HEK293T (cell line): ENCODE measurements at places on chromosomes 12 and 14.
A peak's percentile ranks its signal among the peaks of the same experiment; 100 is the strongest.

- DNase-seq, result no peak
Observed at GRCh38 chr14:87996291-87996592, 3.3 kb upstream of the GALC start.

- DNase-seq, result no peak
Observed at GRCh38 chr14:56044196-56044595, 74.0 kb upstream of the PELI2 start.

DNA sequence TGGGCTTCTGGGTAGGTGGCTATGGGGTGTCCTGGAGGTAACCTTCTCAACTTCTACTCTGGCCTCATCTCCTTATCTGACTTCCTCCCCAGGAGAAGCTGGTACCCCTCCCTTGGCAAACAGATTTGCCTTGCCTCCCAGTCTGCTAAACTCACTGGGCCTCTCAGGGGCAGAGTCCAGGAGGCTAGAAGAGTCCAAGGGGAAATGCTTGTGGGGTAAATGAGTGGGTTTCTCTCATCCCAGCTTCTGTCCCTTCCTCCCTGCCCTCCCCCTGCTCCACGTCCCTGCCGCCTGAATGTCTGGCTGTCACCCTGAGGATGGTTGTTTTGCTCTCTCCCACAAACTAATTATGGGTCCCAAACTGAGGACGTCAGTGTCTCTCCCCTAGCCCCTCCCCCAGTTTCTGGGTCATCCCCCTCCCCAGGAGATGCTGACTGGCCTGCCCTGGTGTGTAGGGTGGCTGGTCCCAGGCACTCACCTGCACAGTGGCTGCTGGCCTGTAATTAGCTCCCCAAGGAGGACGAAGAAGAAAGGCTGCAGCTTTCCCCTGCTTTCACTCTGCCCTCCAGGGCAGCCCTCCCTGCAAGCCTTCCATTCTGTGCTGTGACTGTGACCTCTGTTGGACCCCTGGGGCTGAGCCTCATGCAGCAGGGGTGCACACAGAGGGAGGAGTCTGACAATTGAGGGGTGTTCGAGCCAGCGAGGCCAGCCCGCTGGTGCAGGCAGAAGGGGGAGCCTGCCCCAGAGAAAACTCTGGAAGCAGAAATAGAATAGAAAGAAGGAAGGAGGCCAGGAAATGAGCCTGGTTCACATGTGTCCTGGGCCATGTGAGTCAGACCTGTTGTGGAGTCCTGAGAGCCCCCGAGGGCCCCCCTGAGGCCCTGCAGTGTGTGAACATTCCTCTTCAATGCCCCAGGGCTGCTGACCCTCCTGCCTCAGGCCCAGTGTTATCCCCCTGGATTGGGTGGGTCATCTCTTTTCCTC, at the start of gene LRP1-AS:
Gene LRP1-AS, minus strand, starts transcription at position 659 of the 984 bp plus-strand sequence.
- no peak for DNase-seq

DNA sequence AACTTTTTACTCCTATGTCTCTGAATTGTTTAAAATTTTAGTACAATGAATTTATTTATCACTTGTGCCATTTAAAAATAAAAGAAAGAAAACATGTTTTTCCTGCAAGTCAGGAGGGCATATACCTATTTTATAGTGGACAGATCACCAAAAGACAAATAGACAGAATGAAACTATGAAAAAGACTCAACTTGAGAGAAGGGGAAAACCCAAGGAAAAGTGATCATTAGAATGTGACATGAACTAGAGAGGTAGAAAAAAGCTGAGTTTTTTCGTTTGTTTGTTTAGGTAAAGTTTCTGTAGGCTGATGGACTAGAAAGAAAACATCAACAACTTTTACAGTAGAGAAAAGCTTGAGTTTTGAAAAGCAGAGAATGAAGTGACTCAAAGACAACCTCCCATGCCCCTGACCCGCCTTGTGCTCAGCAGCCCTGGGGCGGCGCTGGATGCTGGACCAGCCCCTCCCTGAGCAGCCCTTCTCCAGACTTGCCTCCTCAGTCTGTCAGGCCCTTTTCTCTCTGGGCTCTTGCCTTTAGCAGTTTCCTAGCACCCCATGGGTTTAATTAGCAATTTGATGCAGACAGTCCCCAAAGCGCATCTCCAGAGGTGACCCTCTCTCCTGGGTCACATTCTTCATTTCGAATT, 95.1 kb upstream of the ARID2 start:
- DNase-seq, result no peak

DNA sequence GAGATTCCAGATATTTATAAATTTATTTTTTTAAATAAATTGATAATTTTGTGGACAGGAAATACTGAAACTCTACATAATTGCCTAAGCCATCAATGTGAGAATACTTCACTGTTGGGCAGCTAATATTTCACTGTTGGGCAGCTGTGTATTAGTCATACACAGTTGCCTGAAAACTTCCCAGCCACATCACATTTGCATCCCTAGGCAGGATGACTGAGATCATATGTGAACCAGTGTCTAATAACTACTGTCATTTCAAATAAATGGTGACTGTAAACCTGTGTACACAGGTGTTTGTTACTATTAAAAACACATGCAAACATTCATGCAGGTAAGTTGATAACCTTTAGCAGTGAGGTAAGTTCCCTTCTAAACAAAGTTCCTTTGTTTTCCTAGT, 43.9 kb downstream of the TMTC3 start:
- no peak for DNase-seq

GRCh38 chr12:112164011-112164660, 38.8 kb downstream of the TRAFD1 start:
- DNase-seq, result no peak

DNA sequence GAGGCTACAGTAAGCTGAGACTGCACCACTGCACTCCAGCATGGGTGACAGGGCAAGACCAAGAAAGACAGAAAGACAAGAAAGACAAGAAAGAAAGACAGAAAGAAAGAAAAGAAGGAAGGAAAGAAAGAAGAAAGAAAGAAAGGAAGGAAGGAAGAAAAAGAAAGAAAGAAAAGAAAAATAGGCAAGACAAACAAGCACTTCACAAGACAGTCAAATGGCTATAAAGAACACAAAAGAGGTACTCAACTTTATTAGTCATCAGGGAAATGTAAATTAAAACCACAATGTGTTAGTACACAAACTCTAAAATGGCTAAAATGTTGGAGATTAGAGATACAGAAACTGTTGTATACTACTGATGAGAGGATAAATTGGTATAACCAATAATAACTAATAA, 6.6 kb downstream of the ATXN3 start:
- DNase-seq, result no peak

DNA sequence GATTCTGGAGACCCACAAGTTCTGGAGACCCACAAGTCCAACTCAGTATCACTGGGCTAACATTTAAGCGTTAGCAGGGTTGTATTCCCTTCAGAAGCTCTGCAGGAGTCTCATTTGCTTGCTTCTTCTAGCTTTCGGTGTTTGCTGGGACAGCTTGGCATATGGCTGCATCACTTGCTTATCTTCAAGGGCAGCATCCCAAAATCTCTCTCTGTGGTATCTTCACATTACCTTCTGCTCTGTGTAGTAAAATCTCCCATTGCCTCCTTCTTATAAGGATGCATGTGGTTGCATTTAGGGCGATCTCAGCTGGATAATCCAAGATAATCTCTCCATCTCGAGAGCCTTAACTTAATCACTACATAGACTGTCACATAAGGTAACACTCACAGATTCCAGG, 7.3 kb upstream of the CNTN1 start:
- DNase-seq, result no peak

- DNase-seq, result no peak
Observed at GRCh38 chr12:57851552-57851951, 5.0 kb upstream of the CTDSP2 start.

DNA sequence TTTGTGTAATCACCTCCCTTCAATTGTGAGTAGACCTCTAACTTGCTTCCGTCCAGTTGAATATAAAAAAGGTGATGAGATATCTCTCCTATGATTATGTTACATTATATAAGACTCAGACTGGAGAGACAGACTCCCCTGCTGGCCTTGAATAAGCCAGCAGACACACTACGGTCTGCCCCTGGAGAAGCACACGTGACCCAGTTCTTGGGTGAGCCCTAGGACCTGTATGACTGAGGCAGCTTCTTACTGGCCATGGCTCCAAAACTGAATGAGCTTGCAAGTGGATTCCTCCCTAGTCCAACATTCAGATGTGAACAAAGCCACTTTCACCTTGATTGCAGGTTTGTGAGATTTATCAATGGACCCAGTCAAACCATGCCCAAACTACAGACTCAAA, 427.9 kb upstream of the DCN start:
- no peak for DNase-seq

DNA sequence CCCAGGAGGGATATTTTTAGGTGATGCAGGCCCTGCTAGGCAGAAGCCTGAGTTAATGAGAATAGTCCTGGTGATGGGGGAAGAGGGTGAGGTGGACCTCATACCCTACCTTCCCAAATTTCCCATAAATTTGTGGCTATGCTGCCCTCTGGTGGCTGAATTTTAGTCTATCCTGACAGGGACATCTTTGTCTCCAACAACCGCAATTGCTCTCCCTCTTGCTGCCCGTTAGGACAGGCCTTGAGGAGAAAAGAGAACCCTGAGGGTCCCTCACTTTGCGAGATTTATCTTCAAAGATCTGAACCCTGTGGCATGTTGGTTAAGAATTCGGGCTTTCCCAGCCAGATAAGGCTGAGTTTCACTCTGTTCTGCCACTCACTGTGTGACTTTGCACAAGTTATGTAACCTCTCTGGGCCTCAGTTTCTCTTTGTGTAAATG, 9.8 kb upstream of the ZNF385A start:
- DNase-seq, result peak; percentile 66

GRCh38 chr12:101696251-101697196, 916 bp upstream of the CHPT1 start:
- DNase-seq, result no peak

DNA sequence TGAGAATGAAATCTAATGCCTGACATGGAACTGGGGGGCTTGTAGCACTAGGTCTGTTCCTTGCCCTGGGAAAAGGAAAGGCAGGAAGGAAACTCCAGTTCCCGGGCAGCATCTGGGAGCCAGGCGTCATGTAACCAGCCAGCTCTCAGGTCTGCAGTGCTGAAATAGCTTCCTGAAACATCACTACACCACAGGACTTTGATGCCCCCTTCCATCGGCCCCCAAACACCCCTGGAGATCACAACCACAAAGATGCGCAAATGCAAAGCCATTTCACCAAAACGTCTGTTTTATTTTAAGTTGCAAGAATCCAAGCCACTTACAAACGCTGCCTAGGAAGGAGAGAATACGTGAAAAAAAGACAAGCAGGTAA, 40.9 kb downstream of the KCTD10 start:
- no peak for DNase-seq

DNA sequence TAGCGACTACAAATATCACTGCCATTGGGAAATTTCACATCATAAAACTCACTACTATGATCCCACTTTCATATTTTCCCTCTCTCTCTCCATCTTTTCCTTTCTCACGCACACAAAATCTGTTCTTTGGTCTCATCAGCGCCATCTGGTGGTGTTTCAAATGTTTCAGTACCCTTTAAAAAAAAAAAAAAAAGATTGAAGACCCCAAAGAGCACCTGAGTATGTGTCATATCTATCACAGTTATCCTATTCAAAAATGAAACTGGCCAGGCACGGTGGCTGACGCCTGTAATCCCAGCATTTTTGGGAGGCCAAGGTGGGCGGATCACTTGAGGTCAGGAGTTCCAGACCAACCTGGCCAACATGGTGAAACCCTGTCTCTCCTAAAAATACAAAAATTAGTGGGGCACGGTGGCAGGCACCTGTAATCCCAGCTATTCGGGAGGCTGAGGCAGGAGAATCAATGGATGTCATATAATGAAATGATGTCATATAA, 72.4 kb downstream of the TTC9 start:
- DNase-seq, result peak; percentile 54

DNA sequence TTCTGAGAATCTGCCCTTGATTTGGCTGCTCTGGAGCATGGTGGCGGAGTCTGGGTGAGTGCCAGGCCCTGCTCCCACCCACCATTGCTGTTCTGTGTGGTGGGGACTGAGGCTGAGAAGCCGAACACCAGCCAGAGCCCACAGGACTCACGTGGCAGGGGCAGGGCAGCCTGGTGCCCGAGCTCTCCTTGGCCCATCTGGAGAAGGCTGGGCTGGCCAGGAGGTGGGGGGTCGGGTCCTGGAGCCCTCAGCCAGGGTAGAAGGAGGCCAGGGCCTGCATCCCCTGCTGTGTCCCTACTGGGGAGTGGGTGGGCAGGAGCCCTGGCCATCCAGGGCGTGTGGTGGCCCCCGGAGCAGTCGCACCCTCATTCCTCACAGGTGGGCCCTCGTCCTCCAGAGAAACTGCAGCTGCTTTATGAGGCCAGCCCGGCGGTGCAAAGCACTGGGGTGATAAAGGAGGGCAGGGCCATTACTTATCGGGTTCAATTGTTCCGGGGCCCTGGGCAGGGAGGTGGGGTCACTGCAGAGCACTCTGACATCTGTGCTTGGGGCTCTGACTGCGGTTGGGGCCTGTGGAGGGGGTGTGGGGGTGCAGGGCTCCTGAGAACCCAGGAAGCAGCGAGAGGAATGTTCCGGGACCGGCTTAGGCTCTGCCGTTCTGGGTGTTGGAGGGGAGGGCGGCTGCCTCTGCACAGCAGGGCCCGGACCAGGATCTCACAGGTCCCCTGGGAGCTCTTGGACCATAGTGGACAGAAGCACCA, 217.5 kb upstream of the C14orf180 start:
- DNase-seq, result no peak

- DNase-seq, result peak; percentile 79
Observed at GRCh38 chr14:70045844-70046535, 142.8 kb downstream of the SLC8A3 start.

DNA sequence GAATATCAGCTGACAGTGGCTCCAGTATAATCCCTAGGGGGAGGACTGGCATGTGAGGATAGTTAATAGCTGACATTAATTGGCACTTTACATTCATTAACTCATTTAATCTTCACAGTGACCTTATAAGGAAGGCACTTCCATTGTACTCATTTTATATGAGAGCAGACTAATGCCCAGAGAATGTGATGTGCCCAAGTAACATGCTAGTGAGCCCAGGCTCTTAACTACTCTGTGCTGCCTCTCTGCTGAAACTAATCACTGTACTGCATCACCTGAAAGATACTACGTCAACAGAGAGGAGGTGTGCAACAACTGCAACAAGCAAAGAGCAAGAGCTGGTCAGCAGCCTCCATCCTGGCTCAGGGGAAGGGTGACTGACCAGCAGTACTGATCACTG, 40.1 kb downstream of the GALNT4 start:
- no peak for DNase-seq

DNA sequence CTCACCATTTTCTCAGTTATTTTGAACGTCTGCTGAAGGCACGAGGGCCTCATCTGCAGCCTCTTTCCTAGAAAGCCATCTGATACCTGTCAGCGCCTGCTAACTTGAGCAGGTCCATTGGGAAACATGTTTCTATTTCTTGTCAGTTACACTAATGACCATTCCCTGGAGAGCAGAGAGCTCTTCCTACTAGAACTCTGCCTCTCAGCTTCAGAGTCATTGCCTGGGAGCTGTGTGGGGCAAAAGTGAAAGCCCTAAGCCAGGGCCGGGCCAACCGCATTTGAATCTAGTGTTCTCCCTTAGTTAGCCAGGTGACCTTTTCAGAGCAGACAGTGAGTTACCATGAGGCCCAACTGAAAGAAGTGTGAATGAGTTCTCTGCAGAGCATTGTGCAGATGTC, 135.8 kb downstream of the EML1 start:
- no peak for DNase-seq

GRCh38 chr14:76763096-76764041, 2.1 kb downstream of the VASH1 start:
- DNase-seq, result no peak
